ENCODE measurements at places on chromosomes 1 and 21. TPM values are rescaled to one million over a fixed set of nuclear protein-coding genes. Genes with fewer than 3 reads are reported as not detected.

Gene CYP4A11
- total RNA-seq: not detected

Gene FOXD3
- not detected for total RNA-seq

Gene PLD5
- not detected for total RNA-seq

Gene TRIM67
- not detected for total RNA-seq

Gene DYNLT5
- total RNA-seq: 0.15 TPM

Gene AMY1C
- total RNA-seq: not detected
